Uterus (tissue), 4 donors: ENCODE measurements at places on chromosomes 6 and 20. TPM values are rescaled to one million over a fixed set of nuclear protein-coding genes. Genes with fewer than 3 reads are reported as not detected.
A peak's percentile ranks its signal among the peaks of the same experiment; 100 is the strongest.

DNA sequence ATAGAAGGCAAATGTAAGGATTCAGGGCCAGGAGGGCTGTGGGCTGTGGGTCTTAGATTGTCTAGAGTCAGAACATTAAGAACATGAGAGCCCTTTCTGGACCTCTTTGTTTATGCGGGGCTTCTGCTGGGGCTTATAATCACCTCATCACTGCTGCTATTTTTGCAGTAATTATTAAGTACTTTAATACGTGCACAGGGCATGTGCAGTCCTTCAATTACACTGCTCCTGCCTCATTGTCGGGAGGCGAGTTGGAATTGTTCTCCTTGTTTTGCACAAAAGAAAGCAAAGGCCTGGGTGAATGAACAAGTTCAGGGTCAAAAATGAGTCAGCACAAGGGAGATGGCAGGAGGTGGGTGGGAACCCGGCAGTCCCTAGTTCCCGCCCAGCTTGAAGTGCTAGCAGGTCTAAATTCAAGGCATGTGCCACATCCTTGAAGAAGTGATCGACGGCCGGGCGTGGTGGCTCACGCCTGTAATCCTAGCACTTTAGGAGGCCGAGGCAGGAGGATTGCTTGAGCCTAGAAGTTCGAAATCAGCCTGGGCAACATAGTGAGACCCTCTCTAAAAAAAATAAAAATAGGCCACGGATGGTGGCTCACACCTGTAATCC is 34.4 kb upstream of the PTPN1 start:
- DNase-seq: no peak
- peak overlapping the region; percentile 45 for H3K27ac ChIP-seq
- no peaks in the 10 kb centered on the region for H3K27me3 ChIP-seq
- H3K4me1 ChIP-seq: no peaks in the 10 kb centered on the region

DNA sequence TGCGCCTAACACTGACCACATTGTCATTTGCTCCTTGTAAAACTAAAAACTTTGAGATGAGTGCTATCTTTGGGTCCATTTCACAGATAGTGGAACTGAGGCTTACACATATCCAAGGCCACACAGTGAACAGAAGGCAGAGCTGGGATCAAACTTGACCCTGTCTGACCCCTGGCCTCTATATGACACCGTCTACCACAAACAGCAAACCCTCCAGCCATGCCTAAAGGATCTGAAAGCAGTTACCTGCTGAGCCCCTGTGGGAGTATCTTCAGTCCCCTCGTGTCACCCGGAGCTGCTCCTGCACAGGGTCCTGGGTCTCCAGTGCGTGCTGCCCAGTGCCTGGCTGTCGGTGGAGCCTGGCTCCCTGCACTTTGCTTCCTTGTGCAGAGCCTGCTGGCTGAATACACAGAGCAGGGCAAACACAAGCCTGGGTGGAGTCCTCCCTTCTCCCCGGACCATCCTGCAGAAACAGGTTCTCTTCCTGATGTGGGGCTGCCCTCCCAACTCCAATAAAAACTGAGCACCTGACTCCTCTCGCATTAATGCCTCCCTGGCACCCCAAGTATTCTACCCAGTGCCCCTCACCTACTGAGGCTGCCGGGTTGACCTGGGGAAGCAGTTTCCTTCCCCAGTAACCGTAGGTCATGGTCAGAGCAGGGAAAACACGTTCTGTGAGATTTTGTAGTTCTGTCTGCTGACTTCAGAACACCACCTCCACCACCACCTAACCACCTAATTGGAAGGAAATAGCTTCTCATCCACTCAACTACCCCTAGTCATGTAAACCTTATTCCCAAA is at the start of gene BCAS1:
BCAS1 (minus strand) TSS at position 408 of the 801 bp plus-strand sequence. CDS start 11,876 bp downstream, outside the sequence.
- H3K27me3 ChIP-seq: no peaks in the 10 kb centered on the region
- no peak within 1 kb of the TSS for H3K27ac ChIP-seq
- H3K4me1 ChIP-seq: no peaks in the 10 kb centered on the region
- no peaks in the 10 kb centered on the region for H3K36me3 ChIP-seq
- H3K4me3 ChIP-seq: no peak within 1 kb of the TSS
- DNase-seq: no peak

- DNase-seq: no peak
- H3K27me3 ChIP-seq: no peaks in the 10 kb centered on the region
- no peak overlapping the region for H3K27ac ChIP-seq
- H3K4me1 ChIP-seq: no peaks in the 10 kb centered on the region
- no peak overlapping the region for H3K4me3 ChIP-seq
These were observed 20.2 kb downstream of the GMEB2 start for GRCh38 chr20:63606686-63607085.

DNA sequence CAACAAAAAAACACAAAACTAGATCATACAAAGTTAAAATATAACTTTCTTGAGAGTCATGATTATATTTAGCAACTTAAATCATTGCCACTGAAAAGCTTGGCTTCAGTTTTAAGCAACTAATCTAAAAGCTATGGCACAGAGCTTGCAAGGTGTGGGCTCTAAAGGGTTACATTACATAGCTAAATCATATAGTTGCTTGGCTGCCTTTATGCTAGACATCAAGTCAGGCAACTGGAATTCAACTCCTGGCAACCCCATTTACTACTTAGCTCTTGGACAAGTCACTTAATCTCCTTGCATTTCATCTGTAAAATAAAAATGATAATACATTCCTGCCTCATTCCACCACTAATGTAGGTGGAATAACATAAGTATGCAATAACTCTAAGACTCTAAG is 40.9 kb upstream of the GCM1 start:
- H3K27me3 ChIP-seq: no peaks in the 10 kb centered on the region
- H3K4me1 ChIP-seq: no peaks in the 10 kb centered on the region
- no peaks in the 10 kb centered on the region for H3K36me3 ChIP-seq
- H3K4me3 ChIP-seq: no peak overlapping the region
- H3K27ac ChIP-seq: no peak overlapping the region

DNA sequence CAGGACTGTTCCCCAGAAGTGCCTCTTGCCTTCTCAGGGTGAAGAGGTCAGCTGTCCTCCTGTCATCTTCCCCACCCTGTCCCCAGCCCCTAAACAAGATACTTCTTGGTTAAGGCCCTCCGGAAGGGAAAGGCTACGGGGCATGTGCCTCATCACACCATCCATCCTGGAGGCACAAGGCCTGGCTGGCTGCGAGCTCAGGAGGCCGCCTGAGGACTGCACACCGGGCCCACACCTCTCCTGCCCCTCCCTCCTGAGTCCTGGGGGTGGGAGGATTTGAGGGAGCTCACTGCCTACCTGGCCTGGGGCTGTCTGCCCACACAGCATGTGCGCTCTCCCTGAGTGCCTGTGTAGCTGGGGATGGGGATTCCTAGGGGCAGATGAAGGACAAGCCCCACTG is 9.8 kb downstream of the PI16 start:
- no peaks in the 10 kb centered on the region for H3K27me3 ChIP-seq
- DNase-seq: no peak
- H3K27ac ChIP-seq: no peak overlapping the region
- H3K4me1 ChIP-seq: no peaks in the 10 kb centered on the region
- no peak overlapping the region for H3K4me3 ChIP-seq
- H3K36me3 ChIP-seq: no peaks in the 10 kb centered on the region

DNA sequence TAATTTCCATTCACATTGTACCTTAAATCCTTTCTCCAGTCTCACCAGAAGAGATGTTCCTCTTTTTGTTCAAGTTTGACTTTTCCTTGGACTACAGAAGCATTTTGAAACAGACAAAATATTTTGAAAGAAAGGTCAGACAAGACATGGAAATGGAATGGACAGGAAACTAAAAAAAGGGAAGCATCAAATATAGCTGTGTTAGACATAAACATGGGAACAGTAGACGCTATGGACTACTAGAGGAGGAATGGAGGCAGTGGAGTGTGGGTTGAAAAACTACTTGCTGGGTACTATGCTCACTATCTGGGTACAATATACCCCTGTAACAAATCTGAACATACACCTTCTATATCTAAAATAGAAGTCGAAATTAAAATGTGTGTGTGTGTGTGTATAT is 4.1 kb upstream of the FAM135A start:
- H3K36me3 ChIP-seq: no peaks in the 10 kb centered on the region
- H3K27me3 ChIP-seq: no peaks in the 10 kb centered on the region
- H3K4me3 ChIP-seq: no peak overlapping the region
- no peak overlapping the region for H3K27ac ChIP-seq
- H3K4me1 ChIP-seq: no peaks in the 10 kb centered on the region
- no peak for DNase-seq

GRCh38 chr6:35638679-35639078 is 50.0 kb downstream of the FKBP5 start:
- DNase-seq: no peak
- no peaks in the 10 kb centered on the region for H3K27me3 ChIP-seq

DNA sequence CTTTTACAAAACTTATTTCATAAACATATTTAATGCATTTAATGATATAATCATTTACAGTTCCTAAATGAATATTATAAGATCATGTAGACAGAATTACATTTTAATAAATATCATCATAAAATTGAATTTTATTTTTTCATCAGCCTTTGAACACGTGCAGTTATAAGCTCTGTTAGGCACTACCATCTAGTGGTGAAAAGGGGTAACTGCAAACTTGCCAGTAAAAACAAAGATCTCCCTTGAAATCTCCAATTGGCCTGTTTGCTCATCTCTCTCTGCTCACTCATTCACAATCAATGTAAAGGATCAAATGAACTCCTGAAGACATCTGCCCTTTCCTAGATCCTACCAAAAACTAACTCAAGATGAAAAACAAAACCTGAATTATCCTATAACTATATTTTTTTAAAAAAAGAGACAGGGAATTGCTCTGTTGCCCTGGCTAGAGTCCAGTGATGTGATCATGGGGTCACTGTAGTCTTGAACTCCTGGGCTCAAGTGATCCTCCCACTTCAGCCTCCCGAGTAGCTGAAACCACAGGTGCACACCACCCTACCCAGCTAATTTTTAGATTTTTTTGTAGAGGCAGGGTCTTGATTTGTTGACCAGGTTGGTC is 31.7 kb downstream of the SAMHD1 start:
- no peaks in the 10 kb centered on the region for H3K36me3 ChIP-seq
- H3K4me3 ChIP-seq: no peak overlapping the region
- no peaks in the 10 kb centered on the region for H3K4me1 ChIP-seq
- no peaks in the 10 kb centered on the region for H3K27me3 ChIP-seq

The LPA gene
- total RNA-seq: 0.62 TPM

The CLPSL2 gene
- total RNA-seq: not detected

The SLC35D3 gene
- not detected for total RNA-seq

The RAET1G gene
- total RNA-seq: 1.4 TPM

The NOX3 gene
- total RNA-seq: not detected

The DACT2 gene
- total RNA-seq: 9.6 TPM

The DEFB124 gene
- not detected for total RNA-seq

The REV3L gene
- total RNA-seq: 86.1 TPM
